CD8-positive, alpha-beta memory T cell (primary cell): ENCODE measurements at places on chromosomes 12 and 14. TPM values are rescaled to one million over a fixed set of nuclear protein-coding genes. Genes with fewer than 3 reads are reported as not detected.

Gene PRPH
- total RNA-seq: not detected

Gene IFNG-AS1
- total RNA-seq: 0.95 TPM

Gene PLXNC1
- 5.0 TPM for total RNA-seq

GRCh38 chr12:14613718-14614117, 46.0 kb upstream of the PLBD1 start:
- DNase-seq: no peak
